ENCODE measurements at places on chromosomes 2 and 18.

GRCh38 chr2:194616334-194616733, 1040.7 kb upstream of the SLC39A10 start:
- DNase-seq: no peak

- no peak for DNase-seq
Observed at GRCh38 chr18:23260926-23261590, 125.8 kb downstream of the CABLES1 start.

DNA sequence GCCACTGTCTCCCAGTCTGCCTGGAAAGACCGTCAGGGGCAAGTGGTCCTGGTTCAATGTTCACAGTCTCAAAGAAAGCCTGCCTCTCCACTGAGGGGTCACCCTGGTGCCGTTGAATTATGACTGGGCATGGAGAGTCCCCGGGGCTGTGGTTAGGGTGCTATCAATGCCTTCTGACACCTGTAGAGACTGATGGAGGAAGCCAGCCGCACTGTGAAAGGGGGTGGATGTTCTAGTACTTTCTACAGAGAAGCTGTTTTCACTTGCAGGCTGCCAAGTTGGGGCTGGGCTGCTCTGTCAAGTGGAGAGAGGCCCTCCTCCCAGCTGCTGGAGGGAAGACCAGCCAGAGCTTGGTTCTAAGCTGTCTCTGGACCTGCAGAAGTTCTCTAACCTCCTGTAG, 80.5 kb downstream of the BCL2L11 start:
- DNase-seq: no peak

GRCh38 chr2:147810883-147811765, 33.7 kb upstream of the ACVR2A start:
- DNase-seq: no peak

DNA sequence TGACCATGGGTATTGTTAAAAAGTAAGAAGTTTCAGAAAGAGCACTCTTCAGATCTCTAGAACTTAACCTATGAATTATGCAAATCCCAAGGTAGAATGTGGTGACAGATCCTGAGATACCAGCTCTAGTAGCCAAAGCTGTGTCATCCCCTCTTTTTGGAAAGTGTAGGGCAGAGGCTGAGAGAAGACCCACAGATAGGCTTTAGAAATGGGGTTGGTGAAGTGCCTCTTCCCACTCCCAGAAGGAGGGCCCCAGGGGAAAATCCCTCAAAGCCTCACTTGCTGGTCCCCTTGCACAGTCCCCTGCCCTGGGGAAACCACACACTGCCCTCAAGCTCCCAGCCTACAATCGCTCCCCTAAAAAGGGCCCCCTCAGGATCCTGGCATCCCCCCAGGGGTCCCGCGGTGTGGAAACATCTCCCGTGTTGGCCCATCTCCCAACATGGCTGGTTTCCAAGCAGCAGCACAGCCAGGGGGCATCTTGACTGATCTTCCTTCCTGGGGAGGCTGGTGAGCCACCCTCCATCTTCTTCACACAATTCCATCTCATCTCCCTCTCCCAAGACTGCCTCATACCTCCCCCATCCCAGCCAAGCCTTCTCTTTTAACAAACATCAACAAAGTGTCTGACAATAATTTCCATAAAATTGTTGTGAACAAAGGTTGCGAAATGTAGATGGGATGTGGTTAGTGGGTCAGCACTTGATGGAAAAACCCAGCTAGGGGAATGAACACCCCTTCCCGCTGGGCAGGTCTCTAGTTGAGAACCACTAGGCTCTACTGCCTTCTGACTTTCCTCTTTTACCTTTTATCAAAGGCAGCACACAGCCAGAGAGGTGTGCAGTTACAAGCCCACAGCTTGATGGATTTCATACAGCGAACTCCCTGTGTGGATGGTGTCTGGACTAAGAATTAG, 25.1 kb downstream of the MAL start:
- no peak for DNase-seq

GRCh38 chr2:85791704-85792565, 38.1 kb downstream of the ATOH8 start:
- DNase-seq: no peak

GRCh38 chr2:133819906-133820305, 251.6 kb upstream of the NCKAP5 start:
- no peak for DNase-seq

DNA sequence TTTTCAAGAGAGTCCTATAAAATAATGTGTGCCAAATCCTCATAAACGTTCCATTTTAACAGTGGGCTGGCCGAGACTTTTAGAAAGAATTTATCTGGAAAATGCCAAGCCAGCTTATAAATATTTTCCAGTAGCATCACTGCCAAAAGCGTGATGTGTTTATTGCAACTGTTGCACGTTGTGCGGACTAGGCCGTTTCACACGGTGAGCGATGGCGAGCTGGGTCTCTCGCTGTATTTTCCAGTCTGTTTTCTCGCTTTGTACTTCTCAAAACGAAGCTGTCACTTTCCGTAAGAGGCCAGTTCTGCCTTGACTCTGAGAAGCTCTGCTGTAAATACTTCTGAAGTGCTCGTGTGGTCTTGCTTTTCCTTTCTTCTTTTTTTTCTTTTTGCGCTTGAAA, 65.0 kb upstream of the ZNF236 start:
- no peak for DNase-seq

- DNase-seq: no peak
Observed at GRCh38 chr2:109247812-109248211, 118.8 kb downstream of the SH3RF3 start.

DNA sequence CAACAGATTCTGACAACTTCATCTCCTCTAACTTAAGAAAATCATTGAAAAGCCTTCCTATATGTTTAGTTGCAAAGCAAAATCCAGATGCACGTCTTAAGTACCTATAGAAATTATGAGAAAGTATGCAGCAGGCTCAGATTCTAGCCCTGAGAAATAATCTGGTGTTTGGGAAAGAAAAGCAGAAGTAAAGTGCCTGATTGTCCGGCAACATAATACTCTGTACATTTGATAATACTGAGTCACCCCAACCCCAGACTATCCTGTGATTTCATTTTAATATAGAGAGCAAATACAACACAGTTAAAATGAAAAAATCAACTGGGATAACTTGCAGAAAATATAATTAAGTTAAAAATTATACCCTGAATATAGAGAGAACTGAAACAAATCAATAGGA, 13.5 kb downstream of the RFX8 start:
- no peak for DNase-seq

DNA sequence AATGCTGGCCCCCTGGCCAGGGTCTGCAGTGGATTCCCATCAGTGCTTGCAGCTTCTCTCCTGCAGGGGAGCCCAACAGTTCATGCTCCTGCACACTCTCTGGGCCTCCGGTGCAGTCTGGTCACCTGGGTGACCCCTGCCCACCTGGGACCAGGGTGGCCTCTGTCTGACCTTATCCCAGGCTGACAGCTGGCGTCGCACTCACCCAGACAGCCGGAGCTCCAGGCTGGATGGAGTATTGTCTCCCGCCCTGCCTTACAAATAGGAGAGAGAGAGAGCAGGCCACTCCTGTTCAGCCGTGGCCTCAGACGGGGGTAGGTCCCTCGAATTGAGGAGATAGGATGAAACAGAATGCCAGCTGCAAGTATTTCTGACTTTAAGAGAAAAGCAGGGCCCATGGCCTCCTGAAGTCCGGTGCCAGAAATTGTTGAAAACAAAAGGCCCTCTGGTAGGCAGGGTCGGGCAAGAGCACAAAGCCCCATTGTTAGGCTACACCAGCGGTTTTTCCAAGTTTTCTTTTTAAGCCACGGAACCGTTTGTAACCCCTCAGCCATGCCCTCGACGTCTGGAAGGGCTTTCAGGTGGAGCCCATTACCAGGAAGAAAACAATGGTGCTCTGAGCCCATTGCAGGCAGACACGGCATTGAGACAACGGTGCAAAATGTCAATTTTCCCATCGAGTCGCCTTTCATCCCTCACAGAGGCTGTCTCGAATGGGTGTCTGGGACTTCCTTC, 258.4 kb downstream of the BCL11A start:
- DNase-seq: no peak

GRCh38 chr18:72444798-72445155, 99.4 kb downstream of the CBLN2 start:
- DNase-seq: no peak

- peak; percentile 41 for DNase-seq
Observed at GRCh38 chr2:27191070-27191829, 20.6 kb upstream of the ATRAID start.

DNA sequence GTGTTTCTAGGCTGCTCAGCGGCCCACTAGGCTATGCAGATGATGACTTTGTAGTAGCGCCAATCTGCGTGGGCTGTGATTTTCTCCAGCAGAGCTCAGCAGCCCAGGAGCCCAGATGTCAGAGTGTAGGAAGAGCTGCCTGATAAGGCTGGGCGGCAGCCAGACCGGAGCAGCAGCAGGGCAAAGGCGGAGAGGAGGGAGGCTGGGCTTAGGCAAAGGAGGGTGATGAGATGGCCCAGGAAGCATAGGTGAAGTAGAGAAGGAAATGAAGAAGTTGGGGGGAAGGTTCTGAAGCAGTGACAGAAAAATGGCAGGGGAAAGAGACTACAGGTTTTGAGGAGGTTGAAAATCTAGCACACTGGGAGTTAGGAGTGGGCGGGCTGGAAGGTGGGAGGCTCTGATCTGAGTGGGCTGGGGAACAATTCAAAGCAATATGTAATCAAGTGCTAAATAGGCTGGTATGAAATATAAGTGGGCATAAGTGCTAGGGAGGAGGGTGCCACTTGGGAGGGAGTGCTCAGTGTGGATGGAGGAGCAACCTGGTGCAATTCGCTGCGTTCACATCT, 50.6 kb upstream of the STPG4 start:
- no peak for DNase-seq

GRCh38 chr2:166384774-166385173, 9.0 kb upstream of the SCN9A start:
- DNase-seq: no peak

DNA sequence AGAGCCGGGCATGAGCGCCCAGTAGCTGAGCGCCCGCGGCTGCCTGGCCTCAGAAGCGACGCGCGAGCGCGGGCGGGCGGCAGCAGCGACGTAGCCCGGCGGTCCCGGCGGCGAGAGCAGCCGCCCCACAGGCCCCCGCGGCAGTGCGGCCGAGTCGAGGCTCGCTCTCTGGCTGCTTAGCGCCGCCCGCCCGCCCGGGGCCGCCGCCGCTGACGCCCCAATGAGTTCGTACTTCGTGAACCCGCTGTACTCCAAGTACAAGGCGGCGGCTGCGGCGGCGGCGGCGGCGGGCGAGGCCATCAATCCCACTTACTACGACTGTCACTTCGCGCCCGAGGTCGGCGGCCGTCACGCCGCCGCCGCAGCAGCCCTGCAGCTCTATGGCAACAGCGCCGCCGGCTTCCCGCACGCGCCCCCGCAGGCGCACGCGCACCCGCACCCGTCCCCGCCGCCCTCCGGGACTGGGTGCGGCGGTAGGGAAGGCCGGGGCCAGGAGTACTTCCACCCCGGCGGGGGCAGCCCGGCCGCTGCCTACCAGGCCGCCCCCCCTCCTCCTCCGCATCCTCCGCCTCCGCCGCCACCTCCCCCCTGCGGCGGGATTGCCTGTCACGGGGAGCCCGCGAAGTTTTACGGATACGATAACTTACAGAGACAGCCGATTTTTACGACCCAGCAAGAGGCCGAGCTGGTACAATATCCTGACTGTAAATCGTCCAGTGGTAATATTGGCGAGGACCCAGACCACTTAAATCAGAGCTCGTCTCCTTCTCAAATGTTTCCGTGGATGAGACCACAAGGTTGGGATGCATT, 847 bp downstream of the HOXD8 start:
- no peak for DNase-seq

GRCh38 chr2:203682688-203683130, 23.7 kb upstream of the CD28 start:
- DNase-seq: no peak

DNA sequence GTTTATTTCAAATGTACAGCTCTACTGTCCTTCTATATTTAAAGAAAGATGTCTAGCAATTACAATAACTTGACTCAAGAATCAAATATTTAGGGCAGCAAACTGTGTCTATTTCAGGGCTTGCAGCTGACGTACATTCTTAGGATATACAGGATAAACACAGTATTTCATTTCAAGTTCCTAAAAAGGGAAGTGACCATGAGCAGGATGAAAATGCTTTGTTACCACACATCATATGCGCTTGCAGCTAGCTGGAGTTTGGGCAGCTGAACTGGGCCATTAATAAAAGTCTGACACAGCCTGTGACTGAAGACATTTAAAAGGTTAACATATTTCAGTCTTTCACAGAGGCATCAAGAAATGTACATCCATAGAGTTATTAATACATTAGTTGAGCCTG, 264.6 kb upstream of the TRIB2 start:
- DNase-seq: peak; percentile 82

DNA sequence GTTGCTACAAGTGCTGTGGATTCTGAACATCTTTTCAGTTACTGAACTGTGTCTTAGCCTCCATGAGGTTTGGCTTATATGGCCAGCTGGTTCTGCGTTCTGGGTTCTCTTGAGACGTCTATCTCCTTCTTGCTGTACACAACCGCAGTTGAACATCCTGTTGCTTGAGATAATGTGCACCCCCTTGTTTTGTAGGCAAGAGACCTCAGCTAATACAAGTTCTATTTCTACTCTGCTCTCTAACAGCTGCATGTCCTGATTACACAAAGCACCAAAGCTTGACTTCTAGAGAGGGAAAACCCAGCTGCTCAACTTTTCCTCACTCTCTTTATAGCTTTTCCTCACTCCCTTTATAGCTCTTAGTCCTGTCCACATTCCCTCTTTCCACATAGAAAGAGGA, 176.0 kb downstream of the LTBP1 start:
- no peak for DNase-seq

DNA sequence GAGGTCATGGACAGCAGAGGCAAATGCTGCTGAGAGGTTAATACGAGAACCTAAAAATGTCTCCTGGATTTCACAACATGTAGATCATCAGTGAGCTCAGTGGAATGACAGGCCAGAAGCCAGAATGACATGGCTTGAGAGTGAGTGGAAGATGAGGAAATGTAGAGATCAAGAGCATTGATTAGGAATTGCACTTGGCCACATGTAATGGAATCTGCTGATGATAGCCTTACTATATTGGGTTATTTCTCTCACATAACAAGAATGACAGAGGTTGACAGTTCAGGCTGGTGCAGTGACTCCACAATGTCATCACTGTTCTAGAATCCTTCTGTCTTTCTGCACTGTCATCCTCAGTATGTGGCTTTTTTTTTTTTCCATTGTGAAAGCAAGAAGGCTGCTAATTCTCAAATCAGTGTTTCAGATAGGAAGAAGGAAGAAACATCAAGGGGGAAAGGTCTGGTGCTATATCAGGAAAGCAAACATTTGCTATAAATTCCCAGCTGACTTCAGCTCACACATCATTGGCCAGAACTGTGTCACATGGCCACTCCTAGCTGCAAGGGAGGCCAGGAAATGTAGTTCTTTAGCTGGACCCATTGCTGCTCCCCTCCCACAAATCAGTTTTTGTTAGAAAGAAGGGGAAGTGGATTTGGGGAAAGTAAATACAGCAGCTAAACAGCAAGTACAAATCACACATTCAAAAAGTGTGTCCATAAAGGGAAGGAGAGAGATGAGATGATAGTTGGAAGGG, 127.2 kb downstream of the FAM161A start:
- DNase-seq: no peak

DNA sequence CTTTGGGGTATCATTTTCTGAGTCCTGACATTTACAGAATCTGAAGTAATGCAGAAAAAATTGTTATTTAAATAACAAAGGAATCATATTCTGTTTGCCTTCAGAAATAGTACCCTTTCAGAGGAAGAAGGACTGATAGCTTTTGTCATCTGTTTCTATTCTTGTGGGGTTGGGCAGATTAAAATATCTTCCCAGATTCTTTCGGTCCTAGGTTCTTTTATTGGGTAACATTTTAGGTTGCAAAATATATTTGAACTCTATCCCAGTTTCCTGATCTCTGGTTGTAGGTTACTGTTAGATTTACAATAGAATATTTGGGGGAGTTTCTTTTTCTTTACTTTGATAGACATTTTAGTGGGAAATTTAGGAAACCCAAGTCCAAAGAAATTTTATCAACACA, 550.5 kb downstream of the SPAG16 start:
- no peak for DNase-seq

Data from AG04450 (cell line).